ENCODE measurements at places on chromosomes 13 and 19.

GRCh38 chr13:111950697-111951096, 116.3 kb upstream of the SOX1 start:
- no peak for DNase-seq

DNA sequence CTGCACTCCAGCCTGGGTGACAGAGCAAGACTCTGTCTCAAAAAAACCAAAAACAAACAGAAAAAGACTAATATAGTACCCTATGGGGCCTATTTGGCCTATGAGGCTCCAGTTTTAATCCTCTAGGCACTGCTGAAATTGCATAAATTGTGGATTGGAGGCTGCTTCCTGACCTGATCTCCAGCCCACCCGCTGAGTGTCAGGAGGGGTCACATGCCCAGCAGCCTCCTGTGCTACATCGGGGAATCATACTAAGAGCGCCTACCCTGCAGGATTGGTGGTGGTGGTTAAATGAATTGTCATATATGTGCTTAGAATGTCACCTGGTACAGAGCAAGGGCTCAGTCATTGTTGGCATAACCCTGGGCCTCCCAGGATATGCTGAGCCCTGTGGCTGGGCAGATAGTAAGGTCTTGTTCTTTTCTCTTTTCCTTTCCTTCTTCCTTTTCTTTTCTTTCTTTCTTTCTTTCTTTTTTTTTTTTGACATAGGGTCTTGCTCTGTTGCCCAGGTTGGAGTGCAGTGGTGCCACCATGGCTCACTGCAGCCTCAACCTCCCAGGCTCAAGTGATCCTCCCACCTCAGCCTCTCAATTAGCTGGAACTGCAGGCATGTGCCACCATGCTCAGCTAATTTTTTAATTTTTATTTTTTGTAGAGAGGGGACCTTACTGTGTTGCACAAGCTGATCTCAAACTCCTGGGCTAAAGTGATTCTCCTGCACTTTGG, 31.3 kb downstream of the LTBP4 start:
- DNase-seq = no peak

DNA sequence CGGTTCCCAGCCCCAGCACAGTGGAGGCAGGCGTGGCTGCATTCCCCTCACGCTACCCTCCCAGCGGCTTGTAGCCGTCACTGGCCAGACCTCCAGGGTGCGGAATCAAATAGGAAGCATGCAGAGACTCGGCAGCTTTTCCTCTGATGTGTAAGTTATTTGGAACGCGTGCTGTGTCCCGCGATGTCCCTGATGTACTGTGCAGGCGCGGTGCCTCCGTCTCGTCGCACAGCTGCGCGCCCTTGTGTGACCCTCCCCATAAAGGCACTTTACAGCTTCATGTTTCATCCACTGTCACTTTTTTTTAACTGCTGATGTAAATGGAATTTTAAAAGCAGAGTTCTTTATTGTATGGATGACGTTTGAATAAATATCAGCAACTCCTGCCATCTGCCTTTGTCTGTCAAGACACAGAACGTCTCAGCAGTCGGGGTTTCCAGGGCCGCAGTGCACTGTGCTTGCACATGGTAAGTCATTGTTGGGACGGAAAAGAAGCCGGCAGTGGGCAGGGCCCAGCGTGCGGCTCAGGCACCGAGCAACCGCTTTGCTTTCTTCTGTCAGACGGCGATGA, 7.3 kb upstream of the F7 start:
- DNase-seq = no peak

- DNase-seq = no peak
These were observed 148.5 kb downstream of the GPC5 start for GRCh38 chr13:91546900-91547299.

DNA sequence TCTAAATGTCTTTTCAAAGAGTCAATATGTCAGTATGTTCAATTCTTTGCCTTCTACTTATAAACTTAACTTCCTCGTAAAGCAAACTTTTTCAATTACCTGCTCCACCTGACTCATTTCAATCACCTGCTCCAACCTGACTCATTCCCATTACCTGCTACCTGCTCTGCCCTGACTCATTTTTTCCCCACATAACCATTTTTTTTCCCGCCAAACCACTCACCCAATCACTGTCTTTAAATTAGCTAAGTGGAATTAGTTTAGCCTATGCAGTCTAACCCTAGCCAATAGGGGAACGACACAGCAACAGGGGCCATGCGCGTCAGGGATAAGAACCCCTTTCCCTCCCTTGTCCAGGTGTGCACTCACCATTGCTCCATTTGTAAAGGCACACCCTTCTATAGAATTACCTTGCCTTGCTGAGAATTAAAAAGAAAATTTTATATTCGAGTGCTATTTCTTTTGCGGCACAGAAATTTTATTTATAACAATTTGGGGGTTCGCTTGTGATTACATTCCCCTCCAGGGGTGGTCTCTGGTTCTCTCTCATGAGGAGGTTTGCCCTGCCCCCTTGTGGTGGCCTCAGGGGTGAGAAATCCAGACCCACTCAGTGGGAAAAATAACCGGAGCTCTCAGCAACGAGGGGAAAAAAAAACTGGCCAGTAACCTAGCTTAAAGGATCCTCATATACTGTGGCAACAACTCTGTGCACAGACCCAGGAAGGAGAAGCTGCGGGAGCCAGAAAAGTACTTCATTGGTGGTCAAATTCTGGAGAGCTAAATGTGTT, 193.1 kb downstream of the ZNF486 start:
- DNase-seq = peak; percentile 16

Measured in T47D (cell line).